ENCODE measurements at places on chromosomes 5 and 9.
A peak's percentile ranks its signal among the peaks of the same experiment; 100 is the strongest.

GRCh38 chr9:104810421-104811339 is 46.8 kb downstream of the NIPSNAP3B start:
- DNase-seq, result no peak

GRCh38 chr9:121369595-121370265 is at the start of gene STOM:
Gene STOM, minus strand, starts transcription at chr9:121370250. Its CDS starts 63 bp downstream, at chr9:121370187.
- peak; percentile 80 for DNase-seq

DNA sequence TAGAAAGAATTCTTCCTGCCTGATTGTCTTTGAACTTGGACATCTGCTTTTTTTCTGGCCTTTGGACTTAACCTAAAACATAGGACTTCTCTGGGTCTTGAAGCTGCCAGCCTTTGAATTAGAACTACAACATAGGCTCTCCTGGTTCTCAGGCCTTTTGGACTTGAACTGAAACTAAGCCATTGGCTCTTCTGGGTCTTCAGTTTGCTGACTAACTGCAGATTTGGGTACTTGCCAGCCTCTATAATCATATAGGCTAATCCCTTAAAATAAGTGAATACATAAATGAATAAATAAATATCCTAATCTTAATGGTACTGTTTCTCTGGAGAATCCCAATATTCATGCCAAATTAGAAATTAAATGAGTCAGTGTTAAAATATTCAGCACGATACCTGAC is 473.4 kb upstream of the PAPPA start:
- no peak for DNase-seq

DNA sequence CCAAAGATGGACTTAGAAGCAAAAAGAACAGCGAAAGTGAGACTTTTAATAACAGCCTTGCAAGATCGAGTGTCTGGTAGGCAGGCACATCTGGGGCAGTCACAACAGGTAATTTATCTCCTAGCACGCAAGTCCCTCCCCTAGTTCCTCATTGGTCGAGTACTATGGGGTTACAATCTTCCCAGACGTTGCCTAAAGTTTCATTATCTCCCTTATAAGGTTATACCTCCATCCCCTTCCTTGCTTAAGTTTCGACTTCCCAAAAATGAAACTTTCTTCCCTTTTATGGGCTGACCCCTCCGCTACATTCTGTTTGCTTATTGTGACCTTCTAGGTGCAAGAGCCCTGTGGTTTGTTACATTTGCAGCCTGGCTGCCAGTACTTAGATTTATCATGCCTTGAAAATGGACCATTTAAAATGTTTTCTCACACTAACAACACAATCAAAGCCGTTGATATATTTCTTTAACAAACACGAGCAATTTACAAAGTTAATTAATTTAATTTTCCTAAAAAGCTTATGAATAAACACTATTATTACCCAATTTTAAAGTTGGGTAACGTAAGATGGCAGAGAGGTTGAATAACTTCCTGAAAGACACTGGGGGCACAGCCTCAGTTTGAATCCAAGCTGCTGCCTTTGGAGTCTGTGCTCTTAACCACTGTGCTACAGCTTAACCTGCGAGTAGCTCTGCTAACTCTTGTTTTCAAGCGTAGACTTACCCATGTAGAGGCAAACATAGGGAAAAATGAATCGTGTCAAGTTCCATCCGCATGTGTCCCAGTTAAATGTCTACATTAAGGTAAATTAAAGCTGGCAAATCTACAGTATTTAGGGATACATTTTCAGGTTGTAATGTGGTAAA is 91.7 kb downstream of the EDIL3 start:
- DNase-seq, result no peak

GRCh38 chr5:135072387-135073281 is 38.6 kb upstream of the PITX1 start:
- no peak for DNase-seq

DNA sequence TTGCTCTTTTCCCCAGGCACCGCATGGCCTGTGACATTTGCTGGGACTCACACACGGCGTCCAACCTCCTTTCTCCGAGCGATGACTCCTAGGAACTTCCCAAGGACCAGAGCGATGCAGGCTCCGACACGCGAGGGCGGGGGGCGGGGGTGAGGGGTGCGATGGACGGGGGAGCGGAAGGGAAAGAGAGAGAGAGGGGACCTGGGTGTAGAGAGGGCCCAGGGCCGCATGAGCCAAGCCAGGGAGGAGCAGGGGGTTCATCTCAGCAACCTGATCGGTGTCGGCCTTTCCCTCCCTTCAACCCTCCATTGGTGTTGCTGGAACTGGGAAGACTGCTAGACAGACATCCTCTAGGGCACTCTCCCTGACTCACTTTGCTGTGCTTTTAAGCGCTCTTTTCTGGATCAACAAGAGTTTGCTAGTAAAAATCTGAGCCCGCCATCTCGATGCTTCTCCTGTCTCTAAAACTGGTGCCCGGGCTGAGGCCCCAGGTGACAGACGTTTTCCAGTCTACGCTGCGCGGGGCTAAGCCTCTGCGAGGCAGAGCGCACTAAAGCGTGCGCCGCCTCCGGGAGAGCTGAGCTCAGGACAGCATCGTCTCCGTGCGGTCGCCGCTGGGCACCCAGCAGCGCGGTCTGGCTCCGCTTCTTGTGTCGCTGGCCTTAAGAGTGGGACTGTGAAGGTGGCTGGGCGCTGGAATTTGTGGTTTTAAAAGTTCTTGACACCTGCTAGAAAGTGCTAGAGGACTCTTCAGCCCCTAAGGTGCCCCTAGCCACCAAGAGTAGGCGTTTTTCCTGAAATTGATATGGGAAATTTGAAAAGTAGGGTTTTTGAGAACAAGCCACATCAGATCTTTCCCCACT is 1.0 kb upstream of the TSLP start:
- no peak for DNase-seq

DNA sequence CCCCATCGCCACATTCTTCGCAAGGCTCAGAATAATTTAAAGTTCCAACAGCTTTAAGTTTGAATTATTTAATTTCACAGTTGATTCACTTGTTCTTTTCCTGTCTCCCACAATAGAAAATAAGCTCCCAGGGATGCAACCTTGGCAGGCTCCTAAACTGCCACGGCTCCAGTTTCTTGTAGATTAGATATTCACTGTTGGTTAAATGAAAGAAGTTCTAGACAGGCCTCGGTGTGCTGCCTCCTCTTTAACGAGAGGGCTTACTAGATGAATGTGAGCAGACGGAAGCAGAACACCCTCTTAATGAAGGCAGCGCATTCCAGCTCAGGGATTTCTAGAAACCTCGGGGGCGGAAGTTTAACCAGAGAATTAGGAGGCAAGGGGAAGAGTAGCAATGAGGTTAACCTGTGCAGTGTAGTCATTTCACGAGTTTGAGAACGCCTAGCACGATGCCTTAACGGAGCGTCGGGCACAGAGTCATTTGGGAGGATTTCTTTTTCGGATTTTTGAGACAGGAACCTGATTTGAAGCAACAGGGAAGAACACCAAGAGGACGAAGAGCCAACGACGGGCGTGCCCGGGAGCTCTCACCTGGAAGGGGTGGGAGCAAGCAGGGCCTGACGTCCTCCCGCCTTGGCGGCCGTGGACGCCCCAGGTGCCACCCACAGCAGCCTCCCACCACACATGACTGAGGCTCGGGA is 637 bp upstream of the SMC5 start:
- DNase-seq, result no peak

- no peak for DNase-seq
Measured at GRCh38 chr5:42887097-42887496, 75.4 kb upstream of the SELENOP start.

- DNase-seq, result no peak
Measured at GRCh38 chr5:72647806-72648205, 140.6 kb upstream of the ZNF366 start.

- no peak for DNase-seq
Measured at GRCh38 chr5:124080256-124080655, 568.3 kb downstream of the CSNK1G3 start.

GRCh38 chr5:117177302-117177701 is 602.7 kb upstream of the SEMA6A start:
- DNase-seq, result no peak

DNA sequence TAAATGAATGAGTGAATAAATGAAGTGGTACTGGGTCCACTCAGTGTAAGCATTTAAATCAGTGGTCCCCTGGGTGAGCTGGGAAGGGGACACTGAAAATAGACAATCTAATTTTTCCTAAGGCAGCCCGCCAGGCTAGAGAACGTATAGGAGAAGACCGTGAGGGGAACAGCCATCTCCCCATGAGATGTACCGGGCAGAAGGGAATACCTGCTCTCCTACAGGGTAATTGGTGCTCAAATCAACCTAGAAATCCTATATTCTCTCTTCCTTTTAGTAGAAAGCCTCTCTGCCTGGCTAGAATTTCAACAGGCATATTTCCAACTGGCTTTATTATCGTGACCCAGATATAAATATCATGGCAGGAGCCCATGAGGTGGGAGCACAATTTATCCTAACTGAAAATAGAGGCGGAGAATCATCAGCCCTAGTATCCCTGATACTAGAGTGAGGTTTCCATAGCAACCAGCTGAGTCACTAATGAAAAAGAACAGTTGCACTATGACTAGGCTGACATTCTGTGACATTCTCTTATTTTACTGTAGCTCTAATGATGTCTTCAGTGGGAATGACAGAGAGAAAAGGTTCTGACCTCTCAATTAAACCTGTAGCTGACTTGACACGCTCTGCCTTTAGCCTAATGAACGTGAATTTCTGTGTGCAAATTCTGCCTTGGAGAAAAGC is 96.5 kb upstream of the CAST start:
- DNase-seq, result no peak

GRCh38 chr9:87387351-87388011 is 110.2 kb upstream of the DAPK1 start:
- DNase-seq, result no peak

DNA sequence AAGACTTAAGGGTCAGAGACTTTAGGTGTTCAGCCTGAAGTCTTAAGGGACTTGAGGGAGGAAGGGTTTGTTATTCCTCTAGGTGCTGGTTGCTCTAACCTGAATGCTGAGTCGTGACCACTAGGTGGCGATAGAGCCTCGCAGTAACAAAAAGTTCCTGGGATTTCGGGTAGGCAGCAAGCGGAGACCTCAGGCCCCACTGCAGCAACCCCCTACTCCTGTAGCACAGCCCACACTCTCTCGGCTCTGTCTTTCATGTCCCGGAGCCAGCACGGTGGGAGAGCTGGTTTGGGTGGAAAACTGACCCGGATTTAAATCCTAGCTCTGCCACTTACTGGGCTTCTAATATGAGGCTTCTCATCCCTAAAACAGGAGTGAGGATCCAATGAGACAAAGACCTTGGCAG is 100.3 kb upstream of the PANK3 start:
- DNase-seq, result peak; percentile 30

DNA sequence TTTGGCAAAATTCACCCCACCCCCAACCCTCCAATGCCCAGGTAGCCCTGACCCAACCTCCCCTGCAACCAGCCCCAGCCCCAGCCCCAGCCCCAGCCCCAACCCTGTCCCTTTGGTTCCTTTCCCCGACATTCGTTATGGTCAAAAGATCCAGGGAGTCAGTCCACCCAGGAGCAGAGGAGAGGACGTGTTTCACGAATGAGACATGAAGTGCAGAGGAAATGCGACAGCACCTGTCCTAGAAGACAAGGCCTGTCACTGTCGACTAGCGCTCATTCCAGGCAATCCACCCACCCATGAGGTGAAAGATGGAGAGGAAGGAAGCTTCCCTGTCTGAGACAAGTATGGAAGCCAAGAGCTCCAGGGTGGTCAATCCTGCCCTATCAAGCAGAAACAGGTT is 485.0 kb downstream of the SPATA31A7 start:
- DNase-seq, result no peak

DNA sequence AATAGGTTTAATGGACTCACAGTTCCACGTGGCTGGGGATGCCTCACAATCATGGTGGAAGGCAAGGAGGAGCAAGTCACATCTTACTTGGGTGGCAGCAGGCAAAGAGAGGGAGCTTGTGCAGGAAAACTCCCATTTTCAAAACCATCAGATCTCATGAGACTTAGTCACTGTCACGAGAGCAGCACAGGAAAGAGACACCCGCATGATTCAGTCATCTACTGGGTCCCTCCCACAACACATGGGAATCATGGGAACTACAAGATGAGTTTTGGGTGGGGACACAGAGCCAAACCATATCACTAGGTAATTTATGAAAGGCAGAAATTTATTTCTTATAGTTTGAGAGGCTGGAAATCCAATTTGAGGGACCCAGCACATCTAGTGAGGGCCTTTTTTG is 40.0 kb downstream of the MTREX start:
- DNase-seq, result no peak
